ENCODE measurements at places on chromosomes 3 and 15.

GRCh38 chr3:105032541-105032940 lies 334.2 kb upstream of the ALCAM start:
- DNase-seq: no peak

GRCh38 chr15:71330638-71331162 lies 215.4 kb downstream of the THSD4 start:
- no peak for DNase-seq

DNA sequence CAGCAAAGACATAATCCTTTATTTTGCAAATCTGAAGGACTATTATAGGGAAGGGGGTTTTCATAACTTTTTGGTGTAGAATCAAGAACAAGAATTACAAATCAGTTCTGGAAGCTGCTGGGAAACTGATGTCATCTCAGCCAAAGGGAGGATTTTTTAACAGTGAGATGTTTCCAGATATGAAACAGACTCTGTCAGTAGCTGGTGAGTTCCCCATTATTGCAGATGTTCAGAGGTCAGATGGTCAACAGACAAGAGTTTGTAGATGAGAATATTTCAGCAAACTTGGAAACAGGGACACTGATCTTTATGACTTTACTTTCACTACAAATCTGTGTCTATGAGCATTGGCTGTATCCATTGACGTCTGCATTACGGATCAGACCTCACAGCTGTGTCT lies 71.9 kb upstream of the LPP start:
- DNase-seq: no peak

DNA sequence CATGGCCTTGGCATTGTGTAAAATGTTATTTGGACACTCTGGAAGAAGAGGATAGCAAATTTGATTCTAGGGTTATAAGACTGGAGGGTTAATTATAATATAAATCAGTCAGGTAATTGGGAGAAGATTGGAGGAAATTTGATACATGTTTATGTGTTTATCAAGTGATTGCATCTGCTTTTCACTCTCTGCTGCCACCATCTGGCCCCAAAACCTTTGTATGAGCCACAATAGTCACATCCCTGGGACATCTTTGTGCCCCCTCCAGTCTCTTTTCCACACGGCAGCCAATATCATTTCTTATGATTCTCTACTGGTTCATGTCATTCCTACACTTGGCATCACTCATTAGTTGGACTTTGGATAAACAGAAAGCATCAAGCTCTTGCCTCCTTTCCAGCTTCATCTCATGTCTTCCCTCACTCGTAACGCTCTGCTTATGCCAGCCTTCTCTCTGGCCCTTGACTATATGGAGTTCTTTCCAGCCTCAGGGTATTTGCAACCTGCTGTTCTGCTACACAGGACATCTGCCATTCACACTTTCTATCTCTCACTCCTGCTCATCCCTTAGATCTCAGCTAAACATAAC lies 602.3 kb upstream of the SUCLG2 start:
- peak; percentile 22 for DNase-seq

DNA sequence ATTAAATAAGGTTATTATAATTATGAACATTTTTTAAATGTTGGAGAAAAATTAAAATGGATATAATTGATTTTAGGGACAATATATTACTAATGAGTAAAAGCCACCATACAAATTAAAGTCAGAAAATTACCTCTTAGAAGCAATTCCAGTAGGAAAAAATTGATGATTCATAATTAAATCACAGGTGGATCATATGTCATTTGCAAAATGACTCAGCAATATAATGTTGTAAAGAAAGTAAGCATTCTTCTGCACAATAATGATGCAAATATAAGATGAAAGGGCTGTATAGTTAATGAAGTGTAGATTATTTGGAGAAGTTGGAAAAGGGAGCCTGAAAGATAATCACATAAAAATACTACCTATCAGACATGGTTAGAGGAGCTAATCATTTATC lies 25.8 kb downstream of the ZPLD1 start:
- DNase-seq: no peak

DNA sequence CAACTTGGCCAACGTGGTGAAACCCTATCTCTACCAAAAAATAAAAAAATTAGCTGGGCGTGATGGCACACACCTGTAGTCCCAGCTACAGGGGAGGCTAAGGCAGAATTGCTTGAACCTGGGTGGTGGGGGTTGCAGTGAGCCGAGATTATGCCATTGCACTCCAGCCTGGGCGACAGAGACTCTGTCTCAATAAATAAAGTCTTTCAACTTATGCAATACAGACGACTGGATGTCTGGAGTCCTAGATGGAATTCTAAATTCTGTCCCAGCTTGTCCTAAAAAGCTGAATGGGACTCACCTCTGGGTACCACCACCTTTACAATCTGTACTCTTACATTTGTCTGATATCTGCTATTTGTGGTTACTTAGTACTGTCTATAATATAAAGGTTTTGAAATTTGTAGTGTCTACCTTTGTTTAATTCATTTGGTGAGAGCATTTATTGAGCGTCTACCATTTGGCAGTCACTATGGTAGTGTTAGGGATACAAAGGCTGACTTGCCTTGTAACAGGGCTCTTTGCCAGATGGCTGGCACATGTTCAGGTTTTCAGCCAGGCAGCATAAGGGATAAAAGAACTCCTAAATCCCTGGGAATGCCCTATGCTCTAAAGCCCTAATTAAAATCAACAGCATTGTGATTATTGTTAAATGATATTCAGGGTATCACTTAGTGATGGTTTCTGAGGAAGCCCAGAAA lies 7.2 kb upstream of the ZNF609 start:
- DNase-seq: no peak

DNA sequence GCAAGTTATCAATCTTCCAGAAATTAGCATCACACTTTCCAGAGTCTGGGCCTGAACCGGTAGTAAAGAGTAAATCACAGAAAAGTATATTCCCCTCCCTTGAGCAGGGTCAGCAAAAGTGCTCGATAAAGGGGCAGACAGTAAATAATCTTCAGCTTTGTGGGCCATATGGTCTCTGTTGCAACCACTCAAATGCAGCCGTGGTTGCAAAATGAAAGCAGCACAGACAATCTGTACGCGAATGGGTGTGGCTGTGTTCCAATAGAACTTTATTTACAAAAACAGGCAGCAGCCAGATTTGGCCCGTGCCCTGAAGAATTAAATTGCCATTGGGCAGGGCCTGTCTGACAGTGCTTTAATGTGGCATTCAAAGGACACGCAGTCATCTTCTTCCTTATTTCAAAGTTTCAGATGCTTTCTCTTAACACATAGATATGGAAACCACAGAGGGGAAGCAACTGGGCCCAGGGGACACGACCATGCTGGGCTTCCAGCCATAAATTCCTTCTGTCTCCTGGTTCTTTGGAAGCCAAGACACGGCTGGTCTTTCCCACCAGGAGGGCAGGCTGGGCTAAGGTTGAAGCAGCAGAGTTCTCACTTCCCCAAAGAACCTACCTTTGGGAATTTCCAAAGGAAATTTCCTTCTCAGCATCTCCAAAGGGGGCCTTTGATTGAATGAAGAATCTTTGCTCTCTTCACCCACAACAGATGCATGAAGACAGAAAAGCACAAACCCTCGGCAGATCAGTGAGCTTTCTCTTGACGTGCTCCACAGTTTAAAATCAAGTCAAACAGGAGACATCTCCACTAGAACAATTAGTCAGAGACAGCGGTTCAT lies 489.8 kb upstream of the PROK2 start:
- no peak for DNase-seq

- no peak for DNase-seq
Observed at GRCh38 chr15:26667222-26667988, 105.5 kb downstream of the GABRB3 start.

GRCh38 chr3:116051040-116051439 lies 394.2 kb downstream of the LSAMP start:
- no peak for DNase-seq

GRCh38 chr3:119497820-119498185 lies 544 bp upstream of the TIMMDC1 start:
- peak; percentile 15 for DNase-seq

DNA sequence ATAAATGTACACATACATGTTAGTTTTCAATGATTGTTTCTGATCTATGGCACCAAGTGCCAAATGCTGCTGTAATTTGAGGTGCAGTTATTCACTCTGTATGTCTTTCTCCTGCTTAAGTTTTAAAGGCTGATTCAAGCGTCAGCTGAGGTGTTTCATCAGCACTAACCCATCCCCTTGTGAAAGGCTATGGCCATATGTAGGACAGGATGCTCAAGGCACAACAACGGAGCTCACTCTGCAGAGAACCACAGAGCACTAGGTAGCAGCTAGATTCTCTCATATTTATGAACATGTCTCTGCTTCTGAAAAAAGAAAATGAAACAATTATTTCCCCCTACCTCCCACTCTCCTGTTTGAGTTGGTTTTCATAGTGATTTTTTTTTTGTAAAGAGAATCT lies 340.0 kb upstream of the TMCO5A start:
- DNase-seq: no peak

DNA sequence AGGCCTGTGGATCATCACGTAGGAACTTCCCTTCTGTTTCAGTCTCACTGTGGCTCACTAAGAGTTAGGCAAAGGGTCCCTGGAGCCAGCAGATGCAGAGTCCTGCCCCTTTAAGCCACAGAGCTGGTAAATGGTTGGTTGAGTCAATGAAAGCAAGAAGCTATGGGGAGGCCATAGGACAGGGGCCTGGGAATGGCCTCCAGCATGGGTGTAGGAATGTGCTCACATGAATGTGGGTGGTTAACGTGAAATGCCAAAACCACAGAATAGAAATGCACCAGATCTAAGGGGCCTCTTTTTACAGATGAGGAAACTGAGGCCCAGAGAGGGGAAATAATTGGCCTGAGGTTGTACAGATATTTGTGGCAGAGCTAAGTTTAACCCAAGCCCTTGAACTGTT lies 150.3 kb downstream of the TLE3 start:
- no peak for DNase-seq

GRCh38 chr3:167437428-167438139 lies 36.3 kb downstream of the SERPINI2 start:
- no peak for DNase-seq

DNA sequence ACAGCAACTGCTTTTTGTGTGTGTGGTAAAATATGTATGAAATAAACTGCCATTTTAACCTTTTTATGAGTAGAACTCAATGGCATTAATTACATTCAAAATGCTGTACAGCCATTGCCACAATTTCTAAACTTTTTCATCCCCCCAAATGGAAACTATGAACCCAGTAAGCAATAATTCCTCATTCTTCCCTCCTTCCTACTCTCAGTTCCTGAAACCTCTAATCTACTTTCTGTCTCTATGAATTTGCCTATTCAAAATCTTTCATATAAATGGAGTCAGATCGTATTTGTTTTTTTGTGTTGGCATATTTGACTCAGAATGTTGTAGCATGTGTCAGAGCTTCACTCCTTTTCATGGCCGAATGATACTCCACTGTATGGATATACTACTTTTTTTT lies 5.3 kb upstream of the BLM start:
- DNase-seq: no peak

- no peak for DNase-seq
Observed at GRCh38 chr3:150079029-150079739, 108.5 kb upstream of the PFN2 start.

DNA sequence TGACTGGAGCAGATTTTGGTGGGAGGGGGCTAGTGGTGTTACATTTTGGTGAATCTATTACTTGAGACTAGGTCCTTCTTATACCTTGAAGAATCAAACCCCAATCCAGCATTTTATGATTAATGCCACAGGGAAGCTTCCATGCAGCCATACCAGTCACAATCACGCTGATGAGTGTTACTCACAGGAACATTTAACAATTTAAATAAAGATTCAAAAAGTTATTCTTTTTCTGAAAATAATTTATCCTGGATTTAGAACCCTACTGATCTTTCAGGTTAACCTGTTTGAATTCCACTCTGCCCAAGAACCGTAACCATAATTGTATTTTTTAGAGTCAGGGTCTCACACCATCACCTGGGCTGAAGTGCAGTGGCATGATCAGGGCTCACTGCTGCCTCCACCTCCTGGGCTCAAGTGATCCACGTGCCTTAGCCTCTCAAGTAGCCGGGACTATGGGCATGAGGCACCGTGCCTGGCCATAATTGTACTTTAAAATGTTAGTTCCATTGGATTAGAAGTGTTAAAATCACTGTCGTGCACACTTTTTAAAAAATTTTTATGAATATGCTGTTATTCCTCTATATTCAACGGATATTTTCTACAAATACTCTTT lies 929 bp upstream of the MTMR10 start:
- no peak for DNase-seq

GRCh38 chr15:96285729-96286254 lies 44.7 kb upstream of the NR2F2 start:
- DNase-seq: no peak

GRCh38 chr3:187838016-187838540 lies 92.8 kb upstream of the BCL6 start:
- DNase-seq: no peak

- no peak for DNase-seq
Observed at GRCh38 chr3:72462595-72463011, 385.6 kb downstream of the SHQ1 start.

DNA sequence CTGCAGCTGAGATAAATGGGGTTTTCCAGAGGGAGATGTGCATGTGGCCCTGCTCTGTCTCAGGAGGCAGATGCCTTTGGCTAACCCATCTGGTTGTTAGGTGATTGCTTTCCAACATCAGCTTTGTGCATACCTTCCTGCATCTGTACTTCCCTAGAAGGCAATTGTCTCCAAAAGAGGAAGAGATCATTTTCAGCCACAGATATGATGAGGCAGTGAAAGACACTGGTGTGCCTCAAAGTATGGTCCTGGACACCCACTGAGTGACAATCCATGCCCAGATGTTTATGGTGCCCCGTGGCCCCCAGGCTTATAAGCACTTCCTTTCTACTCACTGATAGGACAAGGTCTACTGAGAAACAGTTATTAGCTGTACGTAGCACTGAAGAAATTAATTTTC lies 117.5 kb upstream of the NR2F2 start:
- DNase-seq: no peak

GRCh38 chr3:3178498-3179328 lies 778 bp downstream of the CRBN start:
- peak; percentile 4 for DNase-seq

Measured in activated CD4-positive, alpha-beta T cell treated with anti-CD3 and anti-CD28 coated beads for 48 hours (primary cell).